ENCODE measurements at places on chromosomes 6 and 20. TPM values are rescaled to one million over a fixed set of nuclear protein-coding genes. Genes with fewer than 3 reads are reported as not detected.

GRCh38 chr20:63053432-63054102, 46.8 kb upstream of the BHLHE23 start:
- DNase-seq, result no peak

HLA-DPA1 gene
- 2.6 TPM for total RNA-seq

TREML4 gene
- total RNA-seq, result not detected

SLC17A9 gene
- total RNA-seq, result 3.9 TPM

SUMO4 gene
- total RNA-seq, result 2.8 TPM

GRCh38 chr20:58167759-58168158, 60.7 kb downstream of the ANKRD60 start:
- DNase-seq, result no peak

DNA sequence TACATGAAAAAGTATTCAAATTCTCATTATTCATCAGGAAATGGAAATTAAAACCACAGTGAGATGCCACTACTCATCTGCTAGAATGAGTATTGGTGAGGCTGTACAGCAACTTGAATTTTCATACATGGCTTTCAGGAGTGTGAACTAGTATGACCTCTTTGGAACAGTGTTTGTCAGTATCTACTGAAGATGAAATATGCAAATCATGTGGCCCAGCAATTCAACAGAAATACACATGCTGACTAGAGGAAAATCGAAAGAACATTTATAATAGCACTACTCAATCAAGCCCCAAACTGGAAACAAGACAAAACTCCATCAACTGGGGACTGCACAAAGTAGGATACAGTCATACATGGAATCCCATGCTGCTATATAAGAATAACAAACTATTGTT, 102.2 kb downstream of the DCDC2 start:
- DNase-seq, result no peak

DNA sequence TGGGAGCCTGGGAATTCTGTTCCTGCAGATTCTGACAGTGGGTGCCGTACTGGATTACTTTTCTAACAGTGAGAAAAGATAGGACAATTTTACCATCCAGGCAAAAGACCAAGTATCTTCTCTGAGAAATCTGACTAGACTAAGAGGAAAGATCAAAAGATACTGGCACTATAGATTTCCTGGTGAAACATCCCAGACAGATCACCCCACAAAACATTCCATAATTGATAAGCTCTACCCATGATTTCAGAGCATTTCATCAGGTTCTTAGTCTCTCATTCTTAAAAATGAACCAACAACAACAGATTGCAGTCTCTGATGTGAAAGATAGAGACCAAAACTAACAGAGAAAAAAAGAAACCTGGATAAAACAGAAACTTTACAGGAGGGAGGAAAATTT, 13.6 kb upstream of the UBR2 start:
- no peak for DNase-seq

HLA-DRB1 gene
- 88.9 TPM for total RNA-seq

B3GALT4 gene
- total RNA-seq, result 22.2 TPM

- DNase-seq, result no peak
These were observed 96.4 kb downstream of the BANF2 start for GRCh38 chr20:17796091-17796563.

DNA sequence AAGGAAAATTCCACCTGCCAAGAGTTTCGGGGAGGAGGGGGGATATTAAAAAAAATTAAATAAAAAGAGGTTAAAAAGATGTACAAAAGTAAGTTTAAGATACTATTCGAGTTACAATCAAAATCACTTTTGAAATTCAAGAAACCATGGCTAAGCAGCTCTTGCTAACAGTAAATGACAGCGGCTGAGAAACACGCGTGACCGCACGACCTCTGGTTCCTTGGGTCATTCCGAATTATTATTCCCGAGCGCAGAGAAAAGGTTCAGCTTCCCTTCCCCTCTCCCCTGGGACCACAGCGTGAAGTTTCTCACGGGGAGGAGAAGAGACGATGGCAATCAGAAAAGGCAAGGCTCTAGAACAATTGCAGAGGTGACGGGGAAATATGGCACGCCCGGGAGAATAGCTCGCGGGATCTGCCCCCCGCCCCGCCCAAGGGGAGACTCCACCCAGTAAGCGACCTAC, 496 bp downstream of the TMEM242 start:
- no peak for DNase-seq

LTB gene
- total RNA-seq, result 0.34 TPM

- DNase-seq, result no peak
These were observed 64.0 kb downstream of the CTCFL start for GRCh38 chr20:57460781-57461465.

DNA sequence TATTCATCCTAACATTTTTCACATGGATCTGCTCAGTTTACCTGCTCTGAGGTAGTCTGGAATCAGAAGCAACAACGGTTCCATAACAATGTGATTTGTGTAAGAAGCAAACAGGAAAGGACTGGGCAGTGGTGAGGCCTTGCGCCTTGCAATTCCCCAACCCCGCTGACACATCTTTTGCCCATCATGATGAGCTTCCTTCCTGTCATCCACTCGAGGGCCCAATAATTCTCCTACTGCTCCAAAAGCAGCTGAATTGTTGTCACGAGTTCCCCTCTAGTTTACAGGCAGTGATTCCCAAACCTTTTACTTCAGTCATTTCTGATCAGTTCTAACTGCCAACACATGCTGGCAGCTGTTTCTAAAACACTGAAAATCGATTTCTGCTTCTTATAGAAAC, 22.9 kb downstream of the STX7 start:
- DNase-seq, result no peak

TXNDC5 gene
- total RNA-seq, result 94.9 TPM

DNA sequence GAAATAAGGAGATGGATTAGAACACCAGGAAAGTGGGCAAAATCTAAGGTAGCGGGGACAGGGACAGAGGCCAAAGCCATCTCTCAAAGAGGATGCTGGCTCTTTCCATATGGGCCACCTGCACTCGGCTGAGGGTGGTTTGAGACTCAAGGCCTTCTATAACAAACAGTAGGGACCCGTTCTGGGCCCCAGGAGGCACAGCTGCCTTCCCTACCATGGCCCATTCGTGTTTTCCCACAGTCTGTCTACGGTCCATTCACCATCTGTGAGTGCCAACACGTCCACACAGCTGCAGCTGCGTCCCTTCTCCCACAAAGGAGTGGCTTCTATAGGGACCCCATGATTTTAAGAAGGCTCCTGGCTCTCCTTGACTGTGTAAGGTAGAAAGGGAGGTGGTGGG, 871 bp downstream of the BANF2 start:
- no peak for DNase-seq

- DNase-seq, result no peak
These were observed 72.7 kb upstream of the B3GAT2 start for GRCh38 chr6:71029555-71029954.

SLC17A2 gene
- 0.21 TPM for total RNA-seq

GRCh38 chr6:28248916-28249315, 3.2 kb downstream of the ZKSCAN4 start:
- DNase-seq, result no peak

DNA sequence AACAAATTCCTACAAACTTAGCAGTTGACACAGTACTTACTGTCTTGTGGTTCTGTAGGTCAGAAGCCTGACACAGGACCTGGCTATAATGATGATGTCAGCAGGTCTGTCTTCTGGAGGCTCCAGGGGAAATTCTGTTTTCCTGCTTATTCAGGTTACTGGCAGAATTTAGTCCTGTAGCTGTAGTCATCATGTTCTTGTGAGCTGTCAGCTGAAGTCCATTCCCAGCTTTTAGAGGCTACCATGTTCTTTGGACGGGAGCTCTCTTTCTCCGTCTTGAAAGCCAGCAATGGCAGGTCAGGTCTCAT, 99.2 kb downstream of the HIVEP1 start:
- DNase-seq, result no peak

- no peak for DNase-seq
These were observed 519.6 kb downstream of the DOK5 start for GRCh38 chr20:54995011-54995410.

MICB gene
- 0.86 TPM for total RNA-seq

GRCh38 chr6:163001330-163001729, 273.6 kb downstream of the PACRG start:
- DNase-seq, result no peak

GPSM3 gene
- 3.3 TPM for total RNA-seq

GRCh38 chr6:1611322-1611571, 1.5 kb downstream of the FOXC1 start:
- no peak for DNase-seq

- DNase-seq, result no peak
These were observed 4.2 kb upstream of the ZBTB46 start for GRCh38 chr20:63835021-63835858.

DNA sequence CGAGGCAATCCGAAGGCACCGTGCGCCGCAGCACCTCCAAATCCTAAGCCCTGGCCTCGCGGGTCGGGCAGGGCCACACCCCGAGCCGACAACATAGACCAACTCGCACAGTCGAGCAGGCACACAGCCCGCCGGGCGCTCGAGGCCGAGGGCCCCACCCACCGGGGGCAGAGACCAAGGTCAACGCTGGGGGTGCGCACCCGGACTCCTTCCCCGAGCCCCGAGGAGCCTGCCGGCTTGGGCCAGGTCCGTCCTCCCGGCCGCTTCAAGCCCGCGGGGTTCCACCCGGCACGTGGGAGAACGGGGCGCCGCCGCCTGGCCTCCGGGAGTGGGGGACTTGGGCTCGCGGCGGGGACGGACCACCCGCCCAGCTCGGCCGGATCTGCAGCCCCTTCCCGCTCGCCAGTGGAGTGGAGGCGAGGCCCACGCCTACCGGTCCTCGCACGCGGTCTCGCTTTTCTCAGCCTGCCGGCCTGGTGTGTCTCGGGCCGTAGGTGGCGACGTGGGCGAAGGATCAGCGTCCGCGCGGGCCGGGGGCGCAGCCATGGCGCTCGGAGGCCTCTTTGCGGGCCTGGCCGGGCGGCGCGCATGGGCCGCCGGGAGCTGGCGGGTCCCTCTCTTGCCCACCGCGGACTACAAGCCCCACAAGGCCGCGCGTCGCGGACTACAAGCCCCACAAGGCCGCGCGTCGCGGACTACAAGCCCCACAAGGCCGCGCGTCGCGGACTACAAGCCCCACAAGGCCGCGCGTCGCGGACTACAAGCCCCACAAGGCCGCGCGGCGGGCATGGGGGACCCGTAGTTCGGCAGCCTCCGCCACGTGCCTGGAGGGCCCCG, at the start of gene UCKL1:
Gene UCKL1 (minus strand): TSS at position 590 of the 837 bp plus-strand sequence. CDS start 44 bp downstream, at position 546.
- peak; percentile 92 for DNase-seq

- DNase-seq, result no peak
These were observed 122.7 kb downstream of the AGPAT4 start for GRCh38 chr6:161151059-161151645.

DNA sequence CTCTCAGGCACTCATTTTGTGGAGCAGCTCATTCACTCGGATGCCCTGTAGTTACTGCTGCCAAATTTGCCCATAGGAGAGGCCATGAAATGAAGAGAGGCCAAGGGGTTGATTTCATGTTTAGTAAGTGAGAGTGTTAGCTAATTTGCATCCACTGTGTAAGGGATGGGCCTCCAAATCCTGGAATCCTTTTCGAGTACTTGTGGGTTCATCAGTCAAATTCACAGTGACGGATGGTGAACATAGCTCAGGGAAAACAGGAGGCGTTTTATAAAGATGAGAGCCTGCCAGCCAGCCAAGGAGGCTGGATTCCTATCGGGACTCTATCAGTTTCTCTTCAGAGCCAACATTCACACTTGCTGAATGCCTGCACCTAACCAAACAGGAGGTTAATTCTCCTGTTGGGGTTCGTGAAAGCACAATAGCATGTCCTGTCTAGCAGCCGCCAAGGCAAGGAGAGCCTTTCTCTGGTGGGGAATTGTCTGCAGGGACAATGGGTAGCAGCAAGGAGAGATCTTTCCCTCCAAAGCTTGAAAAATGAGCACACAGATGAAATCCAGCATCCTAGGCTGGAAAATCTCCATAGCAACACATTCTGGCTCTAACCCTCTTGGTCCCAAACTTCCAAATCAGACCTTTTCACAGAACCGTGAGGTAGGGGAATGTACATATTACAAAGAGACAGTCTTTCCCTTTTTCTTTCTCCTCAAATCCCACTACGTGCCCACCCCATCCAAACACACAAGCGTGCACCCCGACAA, 231.4 kb upstream of the ECI2 start:
- no peak for DNase-seq

DNA sequence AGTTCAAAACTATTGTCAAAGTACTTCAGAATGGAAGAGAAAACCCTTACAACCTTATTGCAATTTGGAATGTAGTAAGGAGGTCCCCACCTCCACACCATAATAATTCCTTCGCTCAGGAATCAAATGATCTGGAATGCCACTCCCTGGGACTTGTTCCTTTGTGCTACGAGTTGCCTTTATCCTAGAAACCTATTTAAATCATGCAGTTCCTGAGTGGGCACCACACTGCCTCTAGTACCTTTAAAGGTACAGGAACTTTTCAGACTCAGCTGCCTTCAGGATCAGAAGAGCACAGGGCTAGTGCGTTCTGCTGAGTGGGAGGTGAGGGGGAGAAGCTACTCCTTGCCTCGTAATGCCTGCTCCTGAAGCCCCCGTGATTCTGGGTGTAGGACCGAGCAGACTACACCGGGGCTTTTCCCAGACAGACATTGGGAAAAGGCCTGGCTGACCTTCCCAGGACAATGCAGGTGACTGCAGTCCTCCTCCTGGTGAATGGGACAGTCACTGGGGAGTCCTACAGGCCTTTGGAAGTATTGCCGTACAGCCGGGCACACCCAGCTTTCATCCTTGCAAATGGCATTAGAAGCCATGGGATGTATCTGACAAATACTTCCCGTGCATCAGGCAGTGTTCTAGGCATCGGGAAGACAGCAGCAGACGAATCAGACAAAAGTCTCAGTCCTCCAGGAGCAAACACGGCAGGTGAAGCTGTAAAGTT, 11.8 kb upstream of the TUBB2B start:
- no peak for DNase-seq

GRCh38 chr6:167806061-167806700, 20.5 kb upstream of the AFDN start:
- no peak for DNase-seq

DNA sequence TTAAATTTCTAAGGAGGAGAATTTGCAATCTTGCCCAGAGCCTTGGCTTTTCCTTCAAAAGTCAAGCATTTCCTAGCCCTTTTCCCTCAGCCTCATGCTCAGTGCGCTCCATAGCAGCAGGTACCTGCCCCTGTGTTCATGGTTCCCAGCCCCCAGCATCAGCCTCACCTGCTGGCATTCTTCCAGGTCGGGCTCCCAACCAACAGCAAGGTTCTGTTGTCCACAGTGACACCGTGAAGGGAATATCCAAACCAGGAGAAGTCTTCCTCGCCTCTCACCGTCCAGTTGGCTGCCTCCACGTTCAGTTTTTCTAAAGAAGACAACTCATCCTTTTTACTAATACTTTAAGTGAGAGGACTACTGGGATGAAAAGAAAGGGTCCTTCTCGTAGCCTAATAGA, 42.7 kb downstream of the GPLD1 start:
- DNase-seq, result no peak

- DNase-seq, result no peak
These were observed 141.6 kb downstream of the EYA2 start for GRCh38 chr20:47036091-47036870.

- DNase-seq, result no peak
These were observed 141.3 kb downstream of the TAF4 start for GRCh38 chr20:61924211-61924857.

- DNase-seq, result no peak
These were observed 133.0 kb upstream of the FLRT3 start for GRCh38 chr20:14470231-14470899.

GRCh38 chr6:12545619-12546409, 170.8 kb upstream of the PHACTR1 start:
- no peak for DNase-seq
